ENCODE measurements at places on chromosomes 6 and 20.

- DNase-seq: no peak
Measured at GRCh38 chr6:139490482-139490881, 116.0 kb upstream of the CITED2 start.

- no peak for DNase-seq
Measured at GRCh38 chr6:144781836-144782235, 496.7 kb downstream of the UTRN start.

DNA sequence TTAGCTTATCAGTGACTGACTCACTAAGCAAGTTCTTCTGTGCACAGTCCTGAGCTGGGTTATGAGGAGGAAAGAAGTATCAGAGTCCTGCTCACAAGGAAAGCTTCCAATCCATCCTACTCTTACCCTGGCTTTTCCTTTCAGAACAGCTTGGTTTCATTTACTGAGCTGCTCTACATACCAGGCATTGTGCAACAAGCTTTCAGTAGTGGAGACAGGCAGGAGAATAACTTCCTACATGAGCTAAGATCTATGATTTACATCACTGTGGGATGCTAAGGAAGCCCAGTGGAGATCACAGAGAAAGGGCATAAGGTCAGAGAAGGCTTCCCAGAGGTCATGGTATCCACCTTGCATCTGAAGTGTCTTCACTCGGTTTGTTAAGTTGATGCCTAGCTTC, 144.5 kb downstream of the MAP3K7 start:
- DNase-seq: no peak

- DNase-seq: no peak
Measured at GRCh38 chr6:165615636-165616035, 47.4 kb downstream of the PDE10A start.

- DNase-seq: no peak
Measured at GRCh38 chr20:12358006-12358654, 440.4 kb downstream of the BTBD3 start.

GRCh38 chr6:4664117-4664626, 112.0 kb upstream of the CDYL start:
- peak; percentile 77 for DNase-seq

GRCh38 chr20:9506280-9506821, 8.0 kb upstream of the LAMP5 start:
- DNase-seq: no peak

GRCh38 chr20:14334306-14334930, 3.0 kb downstream of the FLRT3 start:
- DNase-seq: no peak

All from left ventricle myocardium superior (tissue), 1 donor.